Ovary (tissue), 10 donors: ENCODE measurements at places on chromosomes 2 and 18. TPM values are rescaled to one million over a fixed set of nuclear protein-coding genes. Genes with fewer than 3 reads are reported as not detected.

DNA sequence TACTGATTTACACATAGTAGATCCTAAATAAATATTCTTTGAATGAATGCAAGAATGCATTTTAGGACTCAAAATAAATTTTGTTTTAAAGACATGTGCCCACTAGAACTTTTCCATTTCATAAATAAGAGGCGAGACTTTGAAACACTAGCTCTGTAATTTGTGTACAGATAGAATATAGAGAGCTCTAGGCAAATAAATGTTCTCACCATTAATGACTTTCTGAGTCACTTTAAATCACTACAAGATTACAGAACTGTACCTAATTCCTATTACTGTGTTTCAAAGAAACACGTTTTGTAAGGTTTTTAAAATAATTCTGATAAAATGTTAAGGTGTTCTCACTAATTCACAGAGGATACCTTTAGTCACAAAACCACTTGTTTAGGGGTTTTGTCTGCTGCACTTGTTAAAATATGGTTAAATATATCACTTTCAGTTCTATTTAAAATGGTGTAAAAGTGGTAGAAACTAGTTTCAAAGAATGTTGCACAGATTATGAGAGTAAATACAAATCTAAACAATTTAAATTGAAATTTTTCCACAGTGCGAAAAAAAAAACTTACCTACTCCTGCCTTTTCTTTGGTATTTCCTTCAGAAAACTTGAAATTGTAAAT lies 158.7 kb upstream of the ZC3H15 start:
- no peaks in the 10 kb centered on the region for H3K36me3 ChIP-seq
- no peak overlapping the region for H3K4me3 ChIP-seq
- no peak overlapping the region for H3K27ac ChIP-seq
- H3K27me3 ChIP-seq = no peaks in the 10 kb centered on the region
- no peak for DNase-seq

GRCh38 chr2:226357816-226358215 lies 441.8 kb downstream of the IRS1 start:
- no peak overlapping the region for H3K27ac ChIP-seq
- H3K27me3 ChIP-seq = no peaks in the 10 kb centered on the region
- peaks cover 2% of the 10 kb centered on the region for H3K4me1 ChIP-seq
- DNase-seq = no peak
- no peak overlapping the region for H3K4me3 ChIP-seq

DNA sequence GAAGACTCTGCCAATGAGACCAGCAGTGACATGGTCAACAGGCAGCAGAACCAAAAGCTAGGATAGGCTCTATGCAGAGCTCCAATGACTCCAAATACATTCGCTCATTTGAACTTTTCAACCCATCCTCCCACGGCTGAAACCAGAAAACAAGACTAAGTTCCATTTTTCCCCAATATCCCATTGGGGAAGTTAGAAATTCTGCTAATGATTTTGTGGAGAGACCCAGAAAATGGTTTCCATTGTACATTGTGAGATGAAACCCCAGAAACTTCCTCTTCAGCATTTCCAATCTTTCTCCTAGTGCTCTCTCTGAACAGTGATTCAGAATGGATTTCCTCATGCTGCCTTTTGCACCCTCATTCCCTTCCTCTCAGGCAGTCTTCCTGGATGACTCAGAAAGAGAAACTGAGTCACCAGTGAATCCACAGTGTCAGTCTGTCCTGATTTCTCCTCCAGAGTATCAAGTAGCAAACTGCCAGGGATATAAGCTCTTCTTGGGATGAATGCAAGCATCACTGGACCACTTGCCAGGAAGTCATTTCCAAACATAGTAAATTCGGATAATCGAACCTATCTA lies 467.7 kb upstream of the ID2 start:
- H3K27ac ChIP-seq = no peak overlapping the region
- peaks cover 3% of the 10 kb centered on the region for H3K4me1 ChIP-seq
- H3K36me3 ChIP-seq = no peaks in the 10 kb centered on the region
- H3K4me3 ChIP-seq = no peak overlapping the region

Gene HRH4
- 0.08 TPM for polyA plus RNA-seq

Gene MC4R
- polyA plus RNA-seq = 0.45 TPM

Gene KIAA2012
- 0.05 TPM for polyA plus RNA-seq

Gene ARHGAP25
- polyA plus RNA-seq = 13.7 TPM

Gene SRD5A2
- polyA plus RNA-seq = not detected
